Jurkat, Clone E6-1 (cell line): ENCODE measurements at places on chromosomes 6 and 20.

GRCh38 chr6:107756660-107757355 lies 67.3 kb downstream of the SCML4 start:
- DNase-seq: no peak

- no peak for DNase-seq
These were observed 145.7 kb downstream of the KIF16B start for GRCh38 chr20:16427571-16427970.

- no peak for DNase-seq
These were observed 176.7 kb upstream of the HSF2 start for GRCh38 chr6:122222761-122223160.

DNA sequence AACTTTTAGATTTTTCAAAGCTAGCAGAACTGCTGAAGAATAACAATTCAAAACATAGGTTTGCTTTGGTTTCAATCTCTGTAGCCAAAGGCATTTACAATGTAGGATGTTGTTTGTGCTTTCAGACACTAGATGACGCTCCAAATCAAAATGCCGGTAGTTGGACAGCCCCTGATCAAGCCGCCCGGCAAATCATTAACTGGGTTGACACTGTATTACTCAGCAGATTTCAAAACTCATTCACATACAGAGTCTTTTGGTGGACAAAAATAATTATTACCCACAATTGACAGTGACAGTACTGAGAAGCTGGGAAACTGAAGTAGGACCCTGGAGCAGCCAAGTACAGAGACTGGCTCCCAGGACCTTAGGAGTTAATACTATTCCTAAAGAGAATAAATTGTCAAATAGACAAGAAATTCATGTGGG lies 21.3 kb upstream of the HFE start:
- peak; percentile 68 for DNase-seq

- DNase-seq: no peak
These were observed 198.6 kb downstream of the TMEM242 start for GRCh38 chr6:157124485-157125254.

DNA sequence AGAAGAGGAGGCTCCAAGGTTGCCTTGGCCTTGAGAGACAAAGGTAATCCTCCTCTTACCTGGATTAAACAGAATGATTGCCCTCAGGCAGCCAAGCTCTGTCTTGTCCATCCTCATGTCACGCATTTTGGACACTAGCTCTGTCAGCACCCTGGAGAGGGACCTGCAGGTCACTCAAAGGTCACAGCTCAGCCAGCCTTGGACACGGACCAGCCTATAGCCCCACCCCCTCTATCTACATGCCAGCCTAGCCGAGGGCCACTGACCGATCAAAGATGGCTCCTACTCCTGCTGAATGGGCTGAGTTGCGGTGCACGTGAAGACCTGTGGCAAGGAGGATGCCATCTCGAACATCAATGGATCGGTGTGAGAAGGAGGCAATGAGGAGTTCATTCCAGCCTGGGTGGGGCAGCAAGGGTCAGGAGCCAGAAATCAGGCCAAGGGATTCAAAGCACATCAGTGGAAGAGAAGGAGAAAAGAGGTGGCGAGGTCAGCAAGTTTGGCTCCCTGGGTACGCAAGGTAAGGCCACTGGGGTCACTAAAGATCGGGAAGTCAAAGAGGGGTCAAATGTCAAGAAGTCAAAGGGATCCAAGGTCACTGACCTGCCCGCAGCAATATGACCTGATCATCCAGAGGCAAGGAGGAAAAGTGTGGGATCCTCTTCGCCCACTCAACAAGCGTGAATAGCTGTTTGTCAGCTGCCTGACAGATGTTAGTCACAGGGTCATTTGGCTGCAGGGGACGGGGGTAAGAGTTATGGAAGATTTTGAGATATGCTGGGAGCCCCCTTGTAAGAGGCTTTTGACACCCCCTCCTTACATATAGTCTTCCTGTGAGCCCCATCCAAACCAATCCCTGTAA lies 3.3 kb upstream of the COL11A2 start:
- no peak for DNase-seq

DNA sequence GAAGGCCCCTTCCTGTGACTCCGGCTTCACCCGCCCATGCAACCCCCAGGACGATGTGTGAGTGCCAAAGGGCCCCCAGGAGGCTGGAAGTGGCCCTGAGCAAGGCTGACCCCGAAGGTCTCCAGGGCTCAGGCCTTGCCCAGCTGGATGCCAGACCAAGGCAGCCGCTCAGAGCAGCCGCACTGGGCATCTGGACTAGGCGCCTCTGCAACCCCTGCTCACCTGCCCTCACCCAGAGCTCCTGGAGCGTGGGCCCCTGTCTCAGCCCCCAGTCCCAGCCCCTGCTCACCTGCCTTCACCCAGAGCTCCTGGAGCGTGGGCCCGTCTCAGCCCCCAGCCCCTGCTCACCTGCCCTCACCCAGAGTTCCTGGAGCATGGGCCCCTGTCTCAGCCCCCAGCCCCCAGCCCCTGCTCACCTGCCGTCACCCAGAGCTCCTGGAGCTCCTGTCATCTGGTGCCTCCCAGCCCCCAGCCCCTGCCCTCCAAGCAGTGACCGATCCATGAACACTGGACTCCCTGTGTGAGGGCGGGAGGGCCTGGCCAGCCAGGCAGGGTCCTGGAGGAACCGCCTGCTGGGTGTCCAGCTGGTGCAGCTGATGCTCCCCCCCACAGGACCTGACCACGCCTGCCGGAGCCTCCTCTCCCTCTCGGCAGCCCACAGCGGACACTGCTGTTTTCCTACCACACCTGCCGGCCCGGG lies 1.1 kb downstream of the SRMS start:
- no peak for DNase-seq

- no peak for DNase-seq
These were observed 47.6 kb downstream of the ARHGAP18 start for GRCh38 chr6:129662406-129662766.

- no peak for DNase-seq
These were observed 163.7 kb downstream of the DLL1 start for GRCh38 chr6:170127151-170127550.
